ENCODE measurements at places on chromosomes 13 and 19. TPM values are rescaled to one million over a fixed set of nuclear protein-coding genes. Genes with fewer than 3 reads are reported as not detected.
A peak's percentile ranks its signal among the peaks of the same experiment; 100 is the strongest.

Gene IGFL2
- not detected for total RNA-seq

Gene PEG3
- total RNA-seq = 7.6 TPM

Gene MISP3
- 4.7 TPM for total RNA-seq

Gene DACH1
- 2.1 TPM for total RNA-seq

Gene AMER2
- total RNA-seq = not detected

- peak; percentile 37 for DNase-seq
Measured at GRCh38 chr13:32019612-32020233, 11.9 kb upstream of the FRY start.

DNA sequence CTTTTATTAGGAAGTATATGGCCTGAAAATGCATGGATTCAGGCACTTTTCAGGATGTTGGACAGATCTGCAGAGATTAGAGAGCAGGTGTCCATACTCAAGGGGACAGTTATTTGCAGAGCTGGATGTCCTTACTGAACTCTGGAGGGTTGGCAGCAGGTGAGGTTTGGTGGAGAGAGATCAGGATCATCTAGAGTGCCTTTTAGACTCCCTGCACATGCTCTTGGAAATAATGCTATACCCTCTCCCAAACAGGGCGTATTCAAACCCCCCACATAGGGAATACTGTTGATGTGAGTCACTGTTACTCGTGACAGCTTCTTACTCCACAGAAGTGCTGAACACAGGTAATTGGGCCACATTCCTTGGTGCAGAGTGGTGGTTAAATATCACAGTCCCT is 725.7 kb upstream of the SGCG start:
- DNase-seq = no peak

DNA sequence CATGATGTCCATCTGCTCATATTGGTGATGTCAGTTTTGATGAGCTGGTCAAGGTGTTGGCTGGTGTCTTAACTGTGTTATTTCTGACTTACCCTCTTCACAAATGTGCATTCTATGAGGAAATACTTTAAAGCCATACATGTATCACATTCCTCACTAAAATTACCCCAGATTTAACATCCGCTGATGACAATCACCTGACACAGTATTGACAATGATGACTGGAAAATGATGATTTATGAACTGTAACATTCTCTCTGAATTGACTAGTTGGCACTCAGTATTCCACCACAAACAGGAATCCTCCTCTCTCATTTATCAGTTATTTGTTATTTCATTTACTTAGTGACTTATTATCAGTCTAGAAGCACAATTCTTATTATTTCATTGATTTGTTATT is 117.3 kb downstream of the ITGBL1 start:
- DNase-seq = no peak

DNA sequence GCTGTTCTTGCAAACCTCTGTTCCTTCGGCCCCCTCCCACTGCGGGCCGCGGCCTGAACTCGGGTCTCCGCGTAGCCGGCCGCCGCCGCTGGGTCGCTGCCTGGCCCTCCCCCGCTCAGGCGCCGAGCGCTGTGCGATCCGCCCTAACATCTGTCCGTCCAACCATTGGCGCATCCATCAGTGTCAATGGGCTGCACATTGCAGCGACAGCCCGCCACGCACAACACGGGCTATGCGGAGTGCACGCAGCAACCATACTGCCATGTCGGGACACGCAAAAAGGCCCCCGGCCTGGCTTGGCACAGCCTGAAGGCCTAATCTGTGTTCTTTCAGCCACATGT is 2.6 kb upstream of the TSHZ3 start:
- no peak for DNase-seq

DNA sequence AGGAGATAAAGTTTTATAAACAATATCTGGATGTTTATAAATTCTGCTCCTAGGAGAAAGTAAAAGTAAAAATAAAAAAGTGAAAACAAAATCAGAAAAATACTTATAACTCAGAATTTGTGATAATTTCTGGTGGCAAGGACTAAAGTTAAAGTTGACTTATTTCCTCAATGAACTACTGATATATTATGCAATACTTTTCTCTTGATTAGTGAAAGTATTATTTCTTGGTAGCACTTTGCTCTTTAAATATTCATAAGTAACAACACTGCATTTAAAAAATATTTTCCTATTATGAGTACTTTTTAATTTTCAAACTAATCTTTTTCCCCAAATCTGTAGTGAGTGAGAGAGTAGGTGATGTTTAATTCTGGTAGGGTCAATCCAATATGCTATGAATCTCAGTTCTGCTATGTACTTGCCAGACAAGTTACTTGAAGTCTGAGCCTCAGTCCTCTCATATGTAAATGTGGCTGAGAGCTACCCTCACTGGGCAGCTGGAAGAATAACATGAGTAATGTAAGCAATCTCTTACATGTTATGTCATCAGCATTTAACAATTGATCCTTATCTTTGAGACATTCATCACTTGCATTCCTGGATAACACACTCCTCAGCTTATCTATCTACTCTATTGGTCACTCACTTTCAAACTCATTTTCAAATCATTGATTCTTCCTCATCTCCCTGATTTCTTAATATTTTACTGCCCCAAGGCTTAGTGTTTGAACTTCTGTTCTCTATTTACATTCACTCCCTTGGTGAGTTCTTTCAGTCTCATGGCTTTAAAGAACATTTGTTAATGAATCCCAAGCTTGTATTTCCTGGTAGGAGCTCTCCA is 239.0 kb downstream of the RGCC start:
- DNase-seq = no peak

GRCh38 chr13:20664351-20664750 is 39.1 kb upstream of the IL17D start:
- no peak for DNase-seq

DNA sequence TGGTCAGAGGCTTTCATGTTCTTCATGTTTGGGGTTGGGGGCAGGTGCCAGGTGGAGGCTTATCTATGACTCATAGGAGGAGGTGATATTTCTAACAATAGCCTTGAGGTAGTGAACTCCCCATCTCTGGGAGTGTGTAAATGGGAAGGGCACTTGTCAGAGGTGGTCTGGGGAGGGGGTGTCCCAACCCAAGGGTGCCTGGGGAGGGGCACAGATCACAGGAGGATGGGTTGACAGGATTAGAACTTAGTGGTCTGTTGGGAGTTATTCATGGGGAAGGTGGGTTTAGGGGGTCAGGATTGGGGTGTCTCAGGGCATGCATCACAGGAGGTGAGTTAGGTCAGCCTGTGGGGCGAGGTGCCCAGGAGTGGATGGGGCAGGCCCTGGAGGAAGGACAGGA is 1.6 kb downstream of the ACTL9 start:
- DNase-seq = no peak

GRCh38 chr13:28440774-28441504 is 54.0 kb downstream of the FLT1 start:
- no peak for DNase-seq

- no peak for DNase-seq
Measured at GRCh38 chr13:29878101-29878500, 27.7 kb upstream of the UBL3 start.

DNA sequence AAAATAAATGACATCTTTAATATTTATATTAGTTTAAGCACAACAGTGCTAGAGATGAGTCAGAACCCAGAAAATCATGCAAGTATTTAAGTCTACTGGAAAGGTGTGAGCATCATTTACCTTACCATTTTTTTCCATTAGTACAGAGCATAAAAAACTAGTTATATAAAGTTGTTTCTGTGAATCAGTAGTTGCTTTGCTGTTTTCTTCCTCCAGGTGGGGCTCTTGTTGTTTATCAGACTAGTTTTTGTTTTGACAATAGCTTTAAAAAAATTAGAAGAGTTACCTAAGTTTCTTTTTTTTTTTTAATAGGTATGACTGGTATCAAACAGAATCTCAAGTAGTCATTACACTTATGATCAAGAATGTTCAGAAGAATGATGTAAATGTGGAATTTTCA is 12.7 kb downstream of the SUGT1 start:
- no peak for DNase-seq

DNA sequence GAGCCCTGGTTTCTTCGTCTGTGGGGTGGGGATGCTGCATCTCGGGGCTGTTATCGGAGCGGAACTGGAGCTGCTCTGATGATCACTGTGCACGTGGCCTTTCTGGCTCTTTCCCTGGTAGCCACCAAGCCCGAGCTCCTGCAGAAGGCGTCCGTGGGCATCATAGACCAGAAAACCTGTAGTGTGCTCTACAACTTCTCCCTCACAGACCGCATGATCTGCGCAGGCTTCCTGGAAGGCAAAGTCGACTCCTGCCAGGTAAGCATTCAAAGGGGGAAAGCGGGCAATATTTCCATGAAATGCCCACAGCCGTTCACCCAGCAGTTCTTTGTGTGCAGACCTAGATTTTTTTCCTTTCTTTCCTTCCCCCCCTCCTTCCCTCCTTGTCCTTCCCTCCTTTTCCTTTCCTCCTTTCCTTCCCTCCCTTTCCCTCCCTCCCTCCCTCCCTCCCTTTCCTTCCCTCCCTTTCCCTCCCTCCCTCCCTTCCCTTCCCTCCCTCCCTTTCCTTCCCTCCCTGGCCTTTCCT is 9.4 kb downstream of the TIMM13 start:
- DNase-seq = no peak

- no peak for DNase-seq
Measured at GRCh38 chr19:14460935-14461334, 14.2 kb downstream of the PTGER1 start.

GRCh38 chr19:44847144-44848035 is 1.3 kb downstream of the NECTIN2 start:
- DNase-seq = peak; percentile 80

DNA sequence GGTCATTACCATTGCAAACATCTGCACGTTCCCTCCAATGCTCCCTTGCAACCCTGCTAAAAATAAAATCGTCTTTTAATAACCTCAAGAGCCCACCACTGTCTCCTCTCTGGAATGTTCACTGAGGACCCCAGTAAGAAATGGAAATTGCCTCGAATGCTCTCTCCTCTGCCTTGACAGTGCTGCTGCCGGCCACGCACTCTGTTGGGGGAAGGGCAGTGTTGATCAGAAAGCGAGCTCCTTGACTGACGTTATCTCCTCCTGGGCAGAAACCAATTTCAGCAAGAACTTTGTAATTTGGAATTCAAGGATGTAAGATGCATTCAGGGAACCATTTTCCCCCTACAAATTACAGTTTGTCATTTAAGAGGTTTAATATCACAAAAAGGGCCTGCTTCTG is 718.5 kb downstream of the UQCRFS1 start:
- no peak for DNase-seq

DNA sequence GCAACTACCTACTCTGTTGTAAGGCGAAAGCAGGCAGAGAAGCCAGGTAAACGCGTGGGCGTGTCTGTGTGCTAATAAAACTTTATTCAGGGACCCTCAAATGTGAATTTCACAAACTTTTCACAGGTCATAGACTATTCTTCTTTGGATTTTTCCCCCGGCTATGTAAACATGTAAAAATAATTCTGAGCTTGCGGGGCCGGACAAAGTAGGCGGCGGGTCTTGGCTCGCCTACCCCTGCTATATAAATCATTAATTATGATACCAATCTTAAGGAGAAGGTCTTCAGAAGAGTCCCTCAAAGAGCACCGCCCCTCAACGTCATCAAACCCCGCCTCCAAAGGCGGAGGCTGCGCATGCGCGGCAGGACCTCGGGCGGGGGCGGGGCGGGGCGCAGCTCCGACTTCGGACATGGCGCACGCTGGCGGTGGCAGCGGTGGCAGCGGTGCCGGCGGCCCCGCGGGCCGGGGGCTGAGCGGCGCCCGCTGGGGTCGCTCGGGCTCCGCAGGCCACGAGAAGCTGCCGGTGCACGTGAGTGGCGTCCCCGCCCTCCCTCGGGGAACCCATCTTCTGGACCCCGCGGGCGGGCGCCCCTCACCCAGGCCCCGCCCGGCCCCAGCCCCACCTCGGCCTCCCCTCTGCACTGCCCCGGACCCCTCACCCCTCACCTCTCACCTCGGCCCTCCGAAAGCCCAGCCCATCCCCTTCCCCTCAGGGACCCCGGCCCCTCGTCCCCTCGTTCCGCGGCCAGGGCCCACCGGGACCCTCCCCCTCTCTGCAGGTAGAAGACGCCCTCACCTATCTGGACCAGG is at the start of gene SIN3B:
Gene SIN3B (plus strand): TSS at position 389 of the 812 bp plus-strand sequence. CDS start 23 bp downstream, at position 412.
- peak; percentile 86 for DNase-seq

DNA sequence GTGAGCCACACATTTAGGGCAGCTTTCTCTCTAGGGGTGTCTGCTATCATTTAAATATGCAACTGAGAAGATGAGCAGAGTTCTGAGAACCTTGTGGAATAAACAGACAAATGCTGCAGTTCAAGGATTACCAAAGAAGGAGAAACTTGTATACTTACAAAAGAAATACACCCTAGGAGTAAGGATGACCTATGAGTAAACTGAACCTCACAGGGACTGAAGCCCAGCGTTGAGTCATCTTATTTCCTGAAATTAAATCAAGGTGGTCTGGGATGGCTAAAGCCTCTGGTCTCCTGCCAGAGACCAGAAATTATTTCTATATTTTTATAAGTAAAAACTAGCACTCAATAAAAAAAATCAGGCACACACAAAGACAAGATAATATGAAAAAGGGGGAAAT is 40.1 kb downstream of the FAM216B start:
- no peak for DNase-seq

DNA sequence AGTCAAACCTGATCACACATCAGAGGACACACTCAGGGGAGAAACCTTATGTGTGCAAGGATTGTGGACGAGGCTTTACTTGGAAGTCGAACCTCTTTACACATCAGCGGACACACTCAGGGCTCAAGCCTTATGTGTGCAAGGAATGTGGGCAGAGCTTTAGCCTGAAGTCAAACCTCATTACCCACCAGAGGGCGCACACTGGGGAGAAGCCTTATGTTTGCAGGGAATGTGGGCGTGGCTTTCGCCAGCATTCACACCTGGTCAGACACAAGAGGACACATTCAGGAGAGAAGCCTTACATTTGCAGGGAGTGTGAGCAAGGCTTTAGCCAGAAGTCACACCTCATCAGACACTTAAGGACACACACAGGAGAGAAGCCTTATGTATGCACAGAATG is 8.2 kb upstream of the ZNF527 start:
- DNase-seq = no peak

- DNase-seq = no peak
Measured at GRCh38 chr13:26457212-26457611, 100.3 kb upstream of the WASF3 start.

Measured in heart left ventricle (tissue), 16 donors.